ENCODE measurements at places on chromosomes 2 and 18. TPM values are rescaled to one million over a fixed set of nuclear protein-coding genes. Genes with fewer than 3 reads are reported as not detected.

The SOX11 gene
- 0.03 TPM for total RNA-seq

The PHLPP1 gene
- total RNA-seq = 16.5 TPM

The KCTD18 gene
- 13.9 TPM for total RNA-seq

The LRP1B gene
- 0.94 TPM for total RNA-seq

The BOLL gene
- not detected for total RNA-seq
